ENCODE measurements at places on chromosomes 4 and X.

DNA sequence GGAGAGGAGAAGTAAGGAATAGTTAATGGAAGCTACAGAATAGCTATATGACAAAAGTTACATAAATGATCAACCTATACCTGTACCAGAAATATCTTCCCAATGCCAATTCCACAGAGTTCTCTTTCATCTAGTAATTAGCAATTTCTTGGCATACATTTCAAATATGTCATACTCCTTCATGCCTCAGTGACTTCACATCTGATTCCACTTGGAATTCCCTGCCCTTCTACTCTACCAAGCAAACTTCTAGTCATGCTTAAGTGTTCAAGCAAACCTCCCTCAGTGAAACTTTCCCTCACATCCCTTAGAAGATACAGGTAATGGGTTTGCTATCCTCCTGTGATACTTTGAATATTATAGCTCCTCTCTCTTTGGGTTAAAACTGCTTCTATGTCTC, 127.1 kb downstream of the KLHL13 start:
- DNase-seq = no peak

- DNase-seq = no peak
Measured at GRCh38 chrX:130680164-130681035, 222.6 kb downstream of the ENOX2 start.

GRCh38 chr4:898123-898522, 34.0 kb downstream of the GAK start:
- no peak for DNase-seq

DNA sequence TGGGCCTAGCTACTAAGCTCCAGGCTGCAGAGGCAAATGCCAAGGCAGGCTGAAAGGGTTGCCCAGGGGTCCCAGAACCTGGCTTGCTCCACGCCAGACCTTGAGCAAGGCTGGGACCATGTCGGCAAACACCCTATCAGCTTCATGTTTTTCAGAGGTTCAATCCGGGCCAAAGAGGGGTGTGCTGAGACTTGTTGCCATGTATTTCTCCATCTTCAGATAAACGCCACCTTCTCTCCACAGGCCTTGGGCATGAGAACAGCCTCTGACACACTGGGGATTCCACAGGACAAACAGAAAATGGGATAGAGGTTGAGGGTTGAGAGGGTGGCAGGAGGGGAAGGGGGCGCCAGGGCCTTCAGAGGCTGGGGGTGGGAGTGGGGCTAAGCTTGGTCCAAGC, 8.6 kb downstream of the PJA1 start:
- no peak for DNase-seq

DNA sequence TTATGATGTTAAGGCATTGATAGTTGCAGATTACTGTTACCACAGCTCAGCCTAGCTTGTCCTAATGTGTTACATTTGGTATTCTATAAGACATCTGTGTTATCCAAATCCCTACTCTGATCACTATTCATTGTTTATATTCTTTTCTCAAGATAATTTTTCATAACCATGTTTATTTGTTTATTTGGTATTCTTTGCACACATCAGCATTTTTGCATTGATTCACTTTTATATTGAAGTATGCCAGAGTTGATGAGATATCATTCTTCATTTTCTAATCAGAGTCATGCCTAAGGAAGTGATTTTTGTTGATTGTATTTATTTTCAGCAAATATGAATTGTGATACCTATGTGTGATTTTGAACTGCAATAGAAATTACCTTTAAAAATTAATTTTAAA, 61.2 kb upstream of the PDHA2 start:
- DNase-seq = no peak

DNA sequence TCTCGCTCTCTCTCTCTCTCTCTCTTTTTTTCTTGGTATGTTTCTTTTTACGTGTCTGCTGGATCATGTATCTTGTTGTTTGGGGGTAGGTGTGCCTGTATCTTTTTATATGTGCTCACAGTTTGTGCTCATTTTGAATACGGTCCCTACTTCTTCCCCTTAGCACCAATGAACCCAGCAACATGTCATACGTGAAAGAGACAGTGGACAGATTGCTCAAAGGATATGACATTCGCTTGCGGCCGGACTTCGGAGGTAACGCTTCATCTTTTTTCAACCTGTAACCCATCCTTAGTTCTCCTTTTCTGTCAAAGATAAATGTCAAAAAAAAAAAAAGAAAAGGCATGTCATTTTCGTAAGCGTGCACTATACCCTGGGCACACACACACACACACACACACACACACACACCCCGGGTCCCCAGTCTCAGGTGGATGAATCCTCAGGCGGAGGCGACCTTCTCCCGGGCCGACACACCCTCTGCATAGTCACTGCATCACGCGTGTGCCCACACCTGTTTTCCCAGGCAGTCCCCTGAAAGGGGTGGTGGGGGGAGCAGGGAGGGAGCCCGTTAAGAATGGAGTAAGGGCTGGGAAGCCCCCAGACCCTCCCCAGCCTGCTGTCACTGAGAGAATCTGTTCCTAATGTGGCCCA, 511 bp downstream of the GABRB1 start:
- DNase-seq = no peak

- DNase-seq = no peak
Measured at GRCh38 chrX:114626323-114626722, 42.4 kb downstream of the HTR2C start.

DNA sequence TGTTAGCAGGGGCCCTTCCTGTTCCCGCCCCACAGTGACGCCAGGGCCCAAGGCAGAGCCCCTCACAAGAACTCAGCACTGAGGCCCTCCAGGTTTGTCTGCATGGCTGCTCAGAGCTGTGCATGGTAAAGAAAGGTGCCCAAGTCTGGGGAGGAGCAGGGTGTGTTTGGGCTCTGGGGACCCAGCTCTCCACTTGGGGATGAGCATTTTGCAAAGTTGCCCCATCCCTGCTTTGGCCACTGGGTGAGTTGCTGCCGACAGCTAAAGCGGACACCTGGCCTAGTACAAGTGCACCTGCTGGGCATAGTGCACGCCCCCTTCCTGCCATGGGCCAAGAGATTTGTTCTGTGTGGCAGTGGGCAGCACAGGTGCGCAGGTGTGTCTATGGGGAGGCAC, 2.0 kb upstream of the MXD4 start:
- no peak for DNase-seq

DNA sequence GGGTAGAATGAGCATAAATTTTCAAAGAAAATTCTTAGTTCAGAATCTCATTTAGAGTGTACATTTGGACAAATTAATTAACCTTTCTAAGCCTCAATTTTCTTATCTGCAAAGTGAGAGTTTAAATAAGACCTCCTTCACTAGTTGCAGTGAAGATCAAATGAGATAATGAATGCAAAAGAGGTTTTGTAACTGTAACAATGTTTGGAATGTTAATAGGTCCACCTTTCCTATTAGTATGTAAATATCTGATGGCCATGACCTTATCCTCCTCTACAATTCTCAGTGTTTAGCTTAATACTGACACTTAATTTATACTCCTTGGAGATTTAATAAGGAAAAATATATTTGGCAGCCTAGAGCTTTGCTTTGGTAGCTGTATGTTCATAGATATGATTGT, 138.8 kb downstream of the GABRG1 start:
- no peak for DNase-seq

- no peak for DNase-seq
Measured at GRCh38 chr4:106809076-106809475, 227.0 kb downstream of the DKK2 start.

DNA sequence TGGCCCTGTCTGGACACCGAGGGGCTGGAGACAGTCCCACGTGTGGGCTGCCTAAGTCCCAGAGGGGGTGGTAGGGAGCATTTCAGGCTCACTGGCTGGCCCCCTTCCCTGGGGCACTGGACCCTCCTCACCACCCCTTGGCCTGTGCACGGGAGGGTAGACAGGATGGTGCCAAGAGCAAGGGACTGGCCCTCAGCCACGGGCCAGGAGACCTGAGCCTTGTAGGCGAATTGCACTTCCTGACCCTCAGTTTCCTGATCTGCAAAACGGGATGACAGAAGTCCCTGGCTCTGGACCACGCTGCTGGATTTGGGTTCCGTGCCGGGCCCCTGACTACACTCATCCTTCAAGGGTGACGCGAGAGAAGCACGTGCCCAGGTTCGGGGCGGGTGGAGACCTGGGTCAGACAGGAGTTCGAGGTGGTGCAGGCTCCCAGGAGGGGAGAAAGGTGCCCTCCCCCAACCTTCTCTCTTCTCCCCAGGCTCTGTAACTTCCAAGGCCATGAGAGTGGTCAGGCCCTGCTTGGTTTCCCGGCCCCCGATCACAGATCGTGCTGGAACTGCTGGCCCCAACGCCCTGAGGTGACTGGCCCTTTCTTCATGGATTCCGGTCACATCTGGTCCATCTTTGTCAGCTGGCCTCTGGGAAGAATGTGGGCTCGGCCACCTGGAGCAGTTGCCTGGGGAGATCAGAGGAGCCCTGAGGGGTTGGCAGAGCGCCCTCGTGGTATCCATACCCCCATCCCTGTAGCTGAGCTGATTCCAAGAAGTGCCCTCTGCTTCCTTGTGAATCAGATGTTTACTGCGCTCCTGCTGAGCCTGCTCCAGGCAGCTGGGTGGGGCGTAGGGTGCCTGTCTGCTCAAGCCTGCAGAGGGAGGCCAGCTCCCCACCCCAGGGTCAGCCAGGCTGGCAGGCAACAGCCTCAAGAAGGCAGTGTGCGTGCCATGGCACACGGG, 3.3 kb downstream of the SH3BP2 start:
- DNase-seq = no peak
